ENCODE measurements at places on chromosomes 1 and 21.

- peak overlapping the region; percentile 83 for H3K4me3 ChIP-seq
- no peak for DNase-seq
- peak overlapping the region; percentile 86 for H3K27ac ChIP-seq
- H3K4me1 ChIP-seq = no peaks in the 10 kb centered on the region
- no peaks in the 10 kb centered on the region for H3K36me3 ChIP-seq
- H3K27me3 ChIP-seq = no peaks in the 10 kb centered on the region
Observed at GRCh38 chr1:226870026-226870400, 403 bp upstream of the PSEN2 start.

DNA sequence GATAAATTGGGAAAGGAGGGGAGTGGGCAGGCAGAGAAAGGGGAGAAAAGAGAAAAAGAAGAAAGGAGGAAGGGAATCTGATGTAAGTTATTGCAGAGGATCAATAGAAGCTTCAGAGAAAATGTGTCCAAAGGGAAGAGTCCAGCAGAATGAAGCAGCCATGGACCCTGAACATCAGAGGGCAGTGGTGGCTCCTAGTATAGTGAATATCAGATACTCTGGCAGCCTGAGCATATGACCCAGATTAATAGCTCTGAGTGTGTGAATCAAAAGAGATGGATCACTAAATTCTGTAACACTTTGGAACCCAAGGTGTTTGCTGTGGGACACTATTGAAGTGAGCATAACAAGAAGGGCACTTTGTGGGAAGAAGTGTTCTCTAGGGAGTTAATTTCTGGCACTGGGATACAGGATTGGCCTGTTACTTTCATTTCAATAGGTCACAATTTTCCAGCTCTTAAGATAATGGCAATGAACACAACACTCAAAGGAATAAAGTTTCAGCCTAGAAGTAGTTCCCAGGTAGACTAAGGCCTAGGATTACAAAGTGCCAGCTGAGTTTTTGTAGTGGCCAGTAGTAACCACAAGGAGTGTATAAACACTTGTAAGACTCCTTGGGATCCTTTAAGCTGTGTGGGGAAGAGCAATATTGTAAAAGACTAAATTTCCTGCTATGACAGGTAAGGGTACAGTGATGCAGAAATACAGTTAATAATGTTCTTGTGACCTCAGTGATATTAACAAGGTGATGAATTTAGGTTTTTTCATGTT lies 164.5 kb upstream of the BEND5 start:
- no peaks in the 10 kb centered on the region for H3K36me3 ChIP-seq
- no peak for DNase-seq
- no peaks in the 10 kb centered on the region for H3K27me3 ChIP-seq
- H3K4me1 ChIP-seq = peaks cover 14% of the 10 kb centered on the region

DNA sequence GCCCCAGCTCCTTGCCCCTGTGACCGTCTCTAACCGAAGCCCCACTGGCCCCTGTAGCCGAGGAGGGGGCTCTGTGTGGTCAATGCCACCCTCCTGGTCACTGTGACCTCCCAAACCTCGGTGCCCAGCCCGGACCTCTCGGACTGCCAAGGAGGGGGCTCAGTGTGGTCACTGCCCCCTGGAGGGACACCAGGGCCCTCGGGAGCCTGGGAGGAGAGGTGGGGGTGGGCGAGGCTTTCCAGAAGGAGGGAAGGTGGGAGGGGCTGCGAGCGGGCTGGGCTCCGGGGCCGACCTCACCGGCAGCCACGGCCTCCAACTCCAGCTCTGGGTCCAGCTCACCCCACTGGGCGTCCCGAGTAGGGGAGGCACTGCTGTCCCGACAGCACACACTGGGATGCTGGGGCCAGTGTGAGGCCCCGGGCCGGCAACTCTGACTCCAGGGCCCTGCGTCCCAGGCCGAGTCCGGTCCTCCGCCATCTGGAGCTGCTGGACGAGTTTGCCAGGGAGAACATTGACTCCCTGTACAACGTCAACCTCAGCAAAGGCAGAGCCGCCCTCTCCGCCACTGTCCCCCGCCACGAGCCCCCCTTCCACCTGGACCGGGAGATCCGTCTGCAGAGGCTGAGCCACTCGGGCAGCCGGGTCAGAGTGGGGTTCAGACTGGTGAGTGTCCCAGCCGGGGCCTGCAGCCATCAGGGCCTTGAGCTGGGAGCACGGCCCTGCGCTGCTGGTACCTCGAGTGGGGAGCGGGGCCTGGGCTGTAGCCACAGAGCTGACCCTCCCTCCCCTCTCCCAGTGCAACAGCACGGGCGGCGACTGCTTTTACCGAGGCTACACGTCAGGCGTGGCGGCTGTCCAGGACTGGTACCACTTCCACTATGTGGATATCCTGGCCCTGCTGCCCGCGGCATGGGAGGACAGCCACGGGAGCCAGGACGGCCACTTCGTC lies 6.4 kb downstream of the SCNN1D start:
- H3K36me3 ChIP-seq = no peaks in the 10 kb centered on the region
- H3K4me3 ChIP-seq = no peak overlapping the region
- peaks cover 34% of the 10 kb centered on the region for H3K27me3 ChIP-seq
- H3K27ac ChIP-seq = no peak overlapping the region
- H3K4me1 ChIP-seq = no peaks in the 10 kb centered on the region

GRCh38 chr1:230103306-230104173 lies 36.5 kb downstream of the GALNT2 start:
- H3K27ac ChIP-seq = no peak overlapping the region
- H3K4me1 ChIP-seq = peaks cover 55% of the 10 kb centered on the region
- H3K4me3 ChIP-seq = no peak overlapping the region

GRCh38 chr1:101135526-101135925 lies 101.3 kb upstream of the S1PR1 start:
- H3K4me1 ChIP-seq = no peaks in the 10 kb centered on the region
- H3K27ac ChIP-seq = no peak overlapping the region
- H3K36me3 ChIP-seq = no peaks in the 10 kb centered on the region
- DNase-seq = no peak
- no peak overlapping the region for H3K4me3 ChIP-seq

DNA sequence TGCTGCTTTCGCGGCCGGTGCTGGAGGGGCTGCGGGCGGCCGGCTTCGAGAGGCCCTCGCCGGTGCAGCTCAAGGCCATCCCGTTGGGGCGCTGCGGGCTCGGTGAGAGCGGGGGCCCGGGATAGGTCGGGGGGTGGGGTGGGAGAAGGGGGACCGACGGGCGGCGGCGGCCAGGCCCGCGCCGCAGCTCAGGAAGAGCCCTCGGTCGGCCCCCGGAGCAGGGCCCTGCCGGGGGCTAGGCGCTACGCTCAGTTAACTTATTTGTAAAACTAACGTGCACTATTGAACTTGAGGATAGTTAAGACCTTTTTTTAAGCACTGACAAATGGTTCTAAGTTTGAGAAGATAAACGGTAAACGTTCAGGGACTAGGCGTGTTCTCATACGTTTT lies 418 bp downstream of the DDX20 start:
- DNase-seq = no peak
- H3K27ac ChIP-seq = peak overlapping the region; percentile 94
- H3K4me3 ChIP-seq = peak overlapping the region; percentile 75
- H3K27me3 ChIP-seq = no peaks in the 10 kb centered on the region

GRCh38 chr1:229253151-229253974 lies 17.5 kb upstream of the RAB4A start:
- no peak overlapping the region for H3K27ac ChIP-seq
- H3K4me3 ChIP-seq = no peak overlapping the region
- no peaks in the 10 kb centered on the region for H3K27me3 ChIP-seq

DNA sequence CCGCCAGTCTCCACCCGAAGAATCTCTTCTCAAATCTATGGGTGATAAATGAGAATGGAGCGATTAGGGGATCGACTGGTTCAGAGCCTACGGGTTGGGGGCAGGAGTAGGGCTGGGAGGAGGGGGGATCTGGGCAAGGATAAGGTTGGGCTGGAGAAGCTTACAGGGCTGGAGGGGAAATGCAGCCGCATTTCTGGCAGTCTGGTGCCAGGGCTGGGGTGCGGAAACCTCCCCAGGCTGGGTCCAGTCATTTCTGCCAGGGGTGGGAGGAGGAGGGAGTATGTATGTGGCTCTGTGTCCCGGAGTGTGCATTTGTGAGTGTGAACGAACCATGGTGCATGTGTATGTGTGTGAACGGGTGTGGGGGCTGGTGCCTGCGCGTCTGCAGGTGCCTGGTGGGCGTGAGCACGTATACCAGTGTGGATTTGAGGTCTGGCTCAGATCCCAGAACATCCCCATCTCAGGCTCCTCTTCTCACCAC lies 10.2 kb downstream of the C1orf216 start:
- peak overlapping the region; percentile 75 for H3K4me3 ChIP-seq
- no peak overlapping the region for H3K27ac ChIP-seq
- H3K4me1 ChIP-seq = peaks cover 17% of the 10 kb centered on the region

DNA sequence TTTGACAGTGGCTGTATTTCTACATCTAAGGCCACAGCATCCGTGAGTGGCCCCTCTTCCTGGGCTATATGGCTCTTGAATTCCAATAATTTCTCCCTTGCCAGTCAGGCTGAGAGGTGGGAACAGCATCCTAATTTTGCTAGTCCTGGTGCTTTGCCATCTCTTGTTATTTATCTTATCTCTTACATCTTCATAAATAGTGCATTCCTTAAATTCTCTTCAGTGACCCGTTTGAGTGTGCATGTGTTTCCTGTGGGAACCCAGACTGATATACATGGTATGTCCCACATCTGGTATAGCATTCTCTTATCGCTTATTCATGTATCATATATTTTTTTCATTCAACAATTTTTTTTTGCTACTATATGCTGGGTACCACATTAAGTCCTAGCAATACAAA lies 9.9 kb downstream of the S100A11 start:
- no peak for DNase-seq
- no peaks in the 10 kb centered on the region for H3K4me1 ChIP-seq
- no peak overlapping the region for H3K27ac ChIP-seq
- peaks cover 5% of the 10 kb centered on the region for H3K36me3 ChIP-seq

DNA sequence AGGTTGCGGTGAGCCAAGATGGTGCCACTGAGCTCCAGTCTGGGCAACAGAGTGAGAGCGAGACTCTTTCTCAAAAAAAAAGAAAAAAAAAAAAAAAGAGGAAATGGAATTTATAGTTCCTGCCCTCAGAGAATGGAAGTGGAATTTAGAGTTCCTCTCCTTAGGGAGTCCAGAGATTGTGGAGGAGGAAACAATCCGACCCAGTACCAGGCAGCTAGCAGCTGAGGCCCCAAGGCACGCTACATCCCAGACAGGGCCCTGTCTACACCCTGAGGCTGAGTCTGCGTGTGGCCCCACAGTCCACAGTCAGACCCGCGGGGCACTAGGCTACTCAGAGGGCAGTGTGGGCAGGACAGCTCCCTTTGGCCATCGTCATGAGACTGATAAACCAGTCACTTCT lies 1.9 kb upstream of the MFN2 start:
- H3K27me3 ChIP-seq = no peaks in the 10 kb centered on the region
- DNase-seq = no peak
- peak overlapping the region; percentile 93 for H3K27ac ChIP-seq
- H3K4me1 ChIP-seq = peaks cover 39% of the 10 kb centered on the region
- H3K36me3 ChIP-seq = peaks cover 15% of the 10 kb centered on the region

GRCh38 chr1:162694911-162695310 lies 62.6 kb downstream of the DDR2 start:
- peak overlapping the region; percentile 88 for H3K27ac ChIP-seq
- no peaks in the 10 kb centered on the region for H3K36me3 ChIP-seq
- no peaks in the 10 kb centered on the region for H3K27me3 ChIP-seq
- peaks cover 93% of the 10 kb centered on the region for H3K4me1 ChIP-seq
- DNase-seq = no peak

GRCh38 chr1:84643183-84643582 lies 47.1 kb downstream of the SSX2IP start:
- H3K4me3 ChIP-seq = no peak overlapping the region
- no peak overlapping the region for H3K27ac ChIP-seq
- H3K27me3 ChIP-seq = no peaks in the 10 kb centered on the region
- H3K36me3 ChIP-seq = peaks cover 21% of the 10 kb centered on the region

DNA sequence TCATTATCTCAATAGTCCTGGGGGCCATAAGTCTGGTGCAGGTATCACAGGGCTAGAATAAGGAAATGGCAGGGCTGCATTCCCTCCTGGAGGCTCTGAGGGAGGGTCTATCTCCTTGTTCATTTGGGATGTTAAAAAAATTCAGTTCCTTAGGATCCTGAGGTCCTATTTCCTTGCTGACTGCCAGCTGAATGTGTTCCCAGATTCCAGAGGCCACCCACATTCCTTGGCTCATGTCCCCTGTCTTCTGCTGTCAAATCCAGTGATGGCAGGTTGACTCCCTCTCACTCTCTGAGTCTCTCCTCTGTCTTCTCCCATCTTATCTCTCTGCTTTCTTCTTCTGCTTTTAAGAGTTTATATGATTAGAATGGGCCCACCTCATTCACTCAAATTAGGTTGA lies 400.6 kb downstream of the PTPRU start:
- H3K36me3 ChIP-seq = no peaks in the 10 kb centered on the region
- DNase-seq = no peak
- H3K27me3 ChIP-seq = no peaks in the 10 kb centered on the region
- H3K27ac ChIP-seq = no peak overlapping the region

- no peak overlapping the region for H3K4me3 ChIP-seq
- no peak overlapping the region for H3K27ac ChIP-seq
- no peak for DNase-seq
Observed at GRCh38 chr1:42756956-42757891, 9.6 kb downstream of the P3H1 start.

- H3K4me3 ChIP-seq = no peak overlapping the region
- no peaks in the 10 kb centered on the region for H3K27me3 ChIP-seq
- no peaks in the 10 kb centered on the region for H3K36me3 ChIP-seq
Observed at GRCh38 chr1:60762911-60763310, 319.4 kb upstream of the NFIA start.

- no peaks in the 10 kb centered on the region for H3K27me3 ChIP-seq
- no peak overlapping the region for H3K27ac ChIP-seq
- no peak for DNase-seq
- no peaks in the 10 kb centered on the region for H3K36me3 ChIP-seq
- no peak overlapping the region for H3K4me3 ChIP-seq
Observed at GRCh38 chr1:193763266-193763665, 576.9 kb upstream of the B3GALT2 start.

- no peak for DNase-seq
- no peaks in the 10 kb centered on the region for H3K36me3 ChIP-seq
- H3K27me3 ChIP-seq = no peaks in the 10 kb centered on the region
- H3K27ac ChIP-seq = no peak overlapping the region
- no peak overlapping the region for H3K4me3 ChIP-seq
Observed at GRCh38 chr1:198179556-198179981, 22.8 kb downstream of the NEK7 start.

- H3K4me3 ChIP-seq = peak overlapping the region; percentile 98
- H3K4me1 ChIP-seq = peaks cover 48% of the 10 kb centered on the region
- peak; percentile 75 for DNase-seq
- H3K27me3 ChIP-seq = no peaks in the 10 kb centered on the region
Observed at GRCh38 chr1:33349081-33349759, 28.3 kb upstream of the A3GALT2 start.

DNA sequence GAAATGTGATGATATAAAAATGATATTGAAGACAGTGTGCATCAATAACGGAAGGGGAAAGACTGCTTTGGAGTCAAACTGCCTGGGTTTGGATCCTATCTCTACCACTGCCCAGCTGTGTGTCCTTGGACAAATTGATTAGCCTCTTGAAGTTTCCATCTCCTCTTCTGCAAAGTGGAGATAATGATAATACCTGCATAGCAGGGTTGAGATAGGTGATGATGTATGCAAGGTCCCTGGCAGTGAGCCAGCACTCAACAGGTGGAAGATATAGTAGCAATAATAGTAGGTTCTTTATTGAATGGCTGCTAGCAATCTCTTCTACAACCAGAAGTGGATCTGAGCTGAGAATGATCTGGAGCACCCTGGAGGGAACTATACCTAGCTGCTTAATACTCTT lies 166.7 kb downstream of the MIS18A start:
- H3K4me3 ChIP-seq = no peak overlapping the region
- no peaks in the 10 kb centered on the region for H3K36me3 ChIP-seq
- no peak for DNase-seq
- H3K4me1 ChIP-seq = no peaks in the 10 kb centered on the region
- H3K27me3 ChIP-seq = no peaks in the 10 kb centered on the region

GRCh38 chr1:156081180-156081916 lies 917 bp downstream of the MEX3A start:
- H3K4me1 ChIP-seq = peaks cover 42% of the 10 kb centered on the region
- no peak for DNase-seq
- peak overlapping the region; percentile 63 for H3K4me3 ChIP-seq
- no peaks in the 10 kb centered on the region for H3K36me3 ChIP-seq
- H3K27ac ChIP-seq = no peak overlapping the region
- no peaks in the 10 kb centered on the region for H3K27me3 ChIP-seq

All from sigmoid colon (tissue), 7 donors.